Glutamatergic neuron (in vitro differentiated cells): ENCODE measurements at places on chromosomes 6 and 20. TPM values are rescaled to one million over a fixed set of nuclear protein-coding genes. Genes with fewer than 3 reads are reported as not detected.

DNA sequence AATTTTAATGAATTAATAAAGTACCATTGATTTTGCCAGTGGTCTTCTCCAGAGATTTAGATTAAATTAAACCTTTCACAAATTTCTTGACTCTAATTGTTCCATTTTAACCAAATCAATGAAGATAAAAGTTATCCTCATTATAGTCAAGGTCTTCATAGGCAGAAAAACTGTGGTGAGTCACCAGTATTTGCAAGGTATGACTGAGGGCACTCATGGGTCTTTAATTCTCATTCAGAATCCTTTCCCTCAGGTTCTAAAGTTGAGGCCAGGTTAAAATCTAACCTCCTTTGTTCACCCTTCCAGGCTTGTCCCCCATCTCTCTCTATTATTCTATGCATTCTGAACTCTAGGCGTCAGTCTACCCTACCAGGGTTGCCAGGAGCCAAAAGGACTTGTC is 93.9 kb downstream of the JAG1 start:
- DNase-seq: no peak

DNA sequence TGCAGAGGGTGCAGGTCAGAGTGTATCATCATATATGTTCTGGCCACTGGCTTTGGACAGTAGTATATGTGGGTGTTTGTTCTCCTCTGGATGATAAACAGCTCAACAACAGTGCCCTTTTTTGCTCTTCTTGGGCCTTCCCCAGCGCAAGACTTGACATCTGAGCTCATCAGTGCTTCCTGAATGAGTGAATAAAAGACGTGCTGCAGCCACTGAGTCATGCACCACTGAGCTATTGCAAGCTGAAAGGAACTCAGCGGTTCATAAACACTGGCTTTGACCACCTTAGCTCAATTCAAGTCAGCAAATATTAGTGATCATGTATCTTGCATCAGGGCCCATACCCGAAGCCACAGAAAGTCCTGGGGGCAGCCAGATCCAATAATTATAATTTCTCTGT is 105.3 kb upstream of the KCNG1 start:
- no peak for DNase-seq

- DNase-seq: peak; percentile 38
Measured at GRCh38 chr6:146913842-146914488, 290.3 kb upstream of the STXBP5 start.

DNA sequence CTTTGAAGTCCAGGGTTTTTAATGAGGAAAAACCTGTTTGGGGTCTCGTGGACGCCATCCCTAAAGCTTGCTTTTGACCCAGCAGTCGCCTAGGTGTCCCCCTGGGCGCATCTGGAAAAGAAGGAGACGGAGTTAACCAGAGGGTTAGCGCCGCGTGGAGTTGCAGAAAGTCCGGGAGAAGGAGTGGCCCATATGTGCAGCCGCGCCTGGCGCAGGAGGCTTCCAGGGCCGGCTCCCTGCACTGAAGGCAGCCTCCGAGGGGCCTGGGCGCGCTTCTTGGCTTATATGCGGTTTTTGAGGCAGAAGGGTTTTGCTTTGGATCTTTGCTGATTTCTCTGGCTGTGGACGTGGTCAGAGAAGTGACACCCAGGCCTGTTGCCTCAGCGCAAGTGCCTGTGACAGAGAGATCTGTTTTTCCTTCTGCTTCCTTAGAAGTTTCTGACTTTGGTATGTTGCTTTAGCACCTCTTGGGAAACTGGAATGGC is 987 bp downstream of the TMEM181 start:
- DNase-seq: no peak

- DNase-seq: no peak
Measured at GRCh38 chr20:44586289-44586911, 4.0 kb downstream of the PKIG start.

DNA sequence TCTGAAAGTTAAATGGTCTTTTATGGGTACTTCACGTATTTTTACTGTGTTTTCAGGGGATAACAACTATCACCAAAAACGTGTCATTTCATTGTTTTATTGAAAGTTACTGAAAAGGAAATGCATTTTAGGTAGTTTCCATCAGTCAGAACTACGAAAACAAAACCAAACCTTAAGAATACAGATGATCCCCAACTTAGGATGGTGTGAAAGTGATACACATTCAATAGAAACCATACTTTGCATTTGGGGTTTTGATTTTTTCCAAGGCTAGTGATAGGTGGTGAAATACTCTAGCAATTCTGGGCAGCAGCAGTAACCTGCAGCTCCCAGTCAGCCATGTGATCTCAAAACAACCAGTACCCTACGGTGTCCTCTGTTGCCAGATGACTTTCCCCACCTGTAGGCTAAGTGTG is 25.9 kb upstream of the EFHC1 start:
- no peak for DNase-seq

GRCh38 chr6:39665861-39666260 is 59.3 kb downstream of the KIF6 start:
- no peak for DNase-seq

GRCh38 chr6:21887231-21888185 is 294.0 kb downstream of the SOX4 start:
- DNase-seq: no peak

DNA sequence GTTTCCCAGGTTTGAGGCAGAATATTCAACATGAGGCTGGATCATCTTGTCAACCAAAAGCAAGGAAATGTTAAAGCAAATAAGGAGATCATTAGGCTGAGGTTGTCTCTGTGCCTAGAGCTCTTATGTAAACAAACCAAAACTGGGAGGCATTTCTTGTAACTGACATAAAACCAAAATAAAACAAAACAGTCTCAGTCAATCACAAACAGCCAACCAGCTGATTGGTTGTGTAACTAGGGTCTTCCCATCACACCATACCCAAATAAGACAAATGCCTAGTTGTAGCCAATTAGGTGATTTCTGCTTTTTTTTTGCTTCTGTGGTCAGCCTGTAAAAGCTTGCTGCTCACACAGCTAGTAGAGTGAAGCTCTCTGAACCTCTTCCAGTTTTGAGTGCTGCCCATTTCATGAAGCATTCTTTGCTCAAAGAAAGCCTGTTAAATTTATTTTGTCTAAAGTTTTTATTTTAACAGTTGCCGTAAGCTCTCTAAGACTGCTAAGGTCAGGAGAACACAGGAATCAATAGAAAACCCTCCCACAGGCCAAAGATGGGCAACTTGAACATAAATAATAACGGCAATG is 8.9 kb upstream of the FITM2 start:
- DNase-seq: no peak

DNA sequence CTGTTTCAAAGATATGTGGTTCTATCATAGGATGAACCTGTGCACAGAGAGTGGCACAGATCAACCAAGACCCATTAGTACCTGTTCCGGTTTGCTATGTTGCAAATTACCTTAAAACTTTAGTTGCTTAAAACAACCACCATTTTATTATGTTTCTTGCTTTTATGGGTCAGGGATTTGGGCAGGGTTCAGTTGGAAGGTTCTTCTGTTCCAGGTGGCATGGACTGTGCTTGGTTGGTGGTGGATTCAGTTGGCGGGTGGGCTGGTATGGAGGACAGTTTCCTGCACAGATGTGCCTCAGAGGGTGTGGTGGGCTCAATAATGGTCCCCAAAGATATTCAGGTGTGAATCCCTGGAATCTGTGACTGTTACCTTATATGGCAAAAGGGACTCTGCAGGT is 166.3 kb downstream of the SLC35B3 start:
- DNase-seq: no peak

DNA sequence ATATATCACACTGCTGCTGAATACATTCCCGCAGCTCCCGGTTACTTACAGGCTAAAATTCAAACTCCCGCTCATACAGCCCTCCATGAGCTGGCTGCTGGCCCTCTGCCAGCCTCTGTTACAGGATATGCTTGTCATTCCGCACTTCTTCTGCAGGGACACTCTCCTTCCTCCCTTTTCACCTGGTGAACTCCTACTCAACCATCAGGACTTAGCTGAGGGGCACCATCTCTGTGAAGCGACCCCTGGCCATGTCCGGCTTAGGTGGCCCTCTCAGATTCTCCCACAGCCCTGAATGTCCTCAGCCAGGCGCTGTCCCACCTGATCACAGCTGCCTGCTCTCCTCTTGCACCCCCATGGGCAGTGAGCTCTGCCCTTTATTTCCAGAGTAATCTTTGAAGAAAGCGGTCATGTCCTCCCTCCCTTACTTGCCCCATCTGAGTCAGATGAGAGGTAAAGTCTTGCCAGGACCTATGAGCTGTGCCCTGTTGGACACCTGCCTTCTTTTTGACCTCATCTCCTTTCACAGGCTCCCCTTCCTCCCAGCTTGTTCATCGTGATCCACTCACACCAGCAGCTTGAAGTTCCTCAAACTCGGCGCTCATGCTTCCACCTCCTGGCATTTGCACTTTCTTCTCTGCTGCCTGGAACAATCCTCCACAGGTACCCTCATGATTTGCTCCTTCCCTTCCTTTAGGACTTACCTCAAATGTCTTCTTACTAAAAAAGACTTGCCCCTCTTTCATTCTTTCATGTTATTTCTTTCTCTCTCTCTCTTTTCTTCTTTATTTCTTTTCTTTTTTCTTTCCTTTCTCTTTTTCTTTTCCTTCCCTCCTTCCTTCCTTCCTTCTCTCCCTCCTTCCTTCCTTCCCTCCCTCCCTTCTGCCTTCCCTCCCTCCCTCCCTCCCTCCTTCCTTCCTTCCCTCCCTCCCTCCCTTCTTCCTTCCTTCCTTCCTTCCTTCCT is 5.6 kb downstream of the CYP24A1 start:
- no peak for DNase-seq

- no peak for DNase-seq
Measured at GRCh38 chr6:71197780-71198179, 90.8 kb upstream of the OGFRL1 start.

GRCh38 chr6:19368511-19368910 is 468.7 kb upstream of the ID4 start:
- DNase-seq: no peak

GRCh38 chr20:19321176-19321575 is 108.7 kb downstream of the SLC24A3 start:
- DNase-seq: no peak

DNA sequence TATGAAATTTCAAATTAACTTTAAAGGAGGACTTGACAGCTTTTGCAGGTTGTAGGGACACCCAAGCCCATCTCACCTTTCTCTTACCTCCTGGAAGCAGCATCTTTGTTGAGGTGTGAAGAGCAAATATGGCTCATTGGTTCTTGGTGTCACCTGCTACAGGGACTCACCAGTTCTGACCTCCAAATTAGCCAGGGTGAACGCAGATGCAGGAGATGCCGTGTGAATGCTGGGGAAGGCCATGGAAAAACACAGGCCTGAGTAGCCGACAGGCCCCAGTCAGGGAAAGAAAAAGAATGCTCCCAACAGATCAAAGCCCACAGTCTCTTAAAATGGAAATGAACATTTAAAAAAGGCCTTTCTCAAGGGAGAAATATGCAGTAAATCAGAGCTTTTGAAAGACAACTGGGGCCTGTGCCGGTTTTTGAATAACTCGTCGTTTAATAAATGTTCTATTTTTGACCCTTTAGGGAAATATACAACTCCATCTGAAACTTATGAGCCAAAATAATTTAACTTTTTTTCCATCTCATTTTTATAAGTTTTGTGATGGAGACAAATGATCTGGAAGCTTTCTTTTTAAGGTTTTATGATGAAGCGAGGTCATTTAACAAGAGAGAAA is 167.5 kb downstream of the CD83 start:
- DNase-seq: no peak

GRCh38 chr6:7532821-7533220 is 8.7 kb upstream of the DSP start:
- DNase-seq: no peak

- DNase-seq: peak; percentile 58
Measured at GRCh38 chr6:158311193-158311592, 1.1 kb upstream of the TULP4 start.

CYP39A1 gene
- 0.17 TPM for total RNA-seq

BMP7 gene
- 8.7 TPM for total RNA-seq

CPNE5 gene
- total RNA-seq: 2.9 TPM
